Daoy (cell line): ENCODE measurements at places on chromosomes 3 and 15. TPM values are rescaled to one million over a fixed set of nuclear protein-coding genes. Genes with fewer than 3 reads are reported as not detected.

DNA sequence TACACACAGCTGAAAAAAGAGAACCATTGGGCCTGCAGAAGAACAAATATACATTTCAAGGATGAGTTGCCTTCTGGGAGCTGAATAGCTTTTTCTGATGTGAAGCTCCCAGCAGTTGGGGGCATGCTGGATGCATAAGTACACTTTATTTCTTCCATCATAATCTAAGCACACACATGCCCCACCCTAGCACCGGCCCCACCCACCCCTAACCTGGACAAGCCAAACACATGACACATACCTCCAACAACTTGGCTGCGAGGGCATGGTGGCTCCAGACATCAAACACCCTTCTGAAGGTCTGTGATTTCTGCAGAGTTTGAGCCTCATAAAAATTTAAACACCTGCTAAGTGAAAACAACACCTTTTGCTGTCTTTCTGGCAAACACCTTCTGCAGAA, 307.2 kb upstream of the TRIM42 start:
- DNase-seq = no peak

HACD2 gene
- 23.1 and 26.7 TPM in 2 replicates for total RNA-seq

- DNase-seq = no peak
Observed at GRCh38 chr3:149442043-149442442, 32.5 kb upstream of the TM4SF4 start.

- DNase-seq = no peak
Observed at GRCh38 chr15:84973492-84974460, 7.9 kb upstream of the PDE8A start.

DNA sequence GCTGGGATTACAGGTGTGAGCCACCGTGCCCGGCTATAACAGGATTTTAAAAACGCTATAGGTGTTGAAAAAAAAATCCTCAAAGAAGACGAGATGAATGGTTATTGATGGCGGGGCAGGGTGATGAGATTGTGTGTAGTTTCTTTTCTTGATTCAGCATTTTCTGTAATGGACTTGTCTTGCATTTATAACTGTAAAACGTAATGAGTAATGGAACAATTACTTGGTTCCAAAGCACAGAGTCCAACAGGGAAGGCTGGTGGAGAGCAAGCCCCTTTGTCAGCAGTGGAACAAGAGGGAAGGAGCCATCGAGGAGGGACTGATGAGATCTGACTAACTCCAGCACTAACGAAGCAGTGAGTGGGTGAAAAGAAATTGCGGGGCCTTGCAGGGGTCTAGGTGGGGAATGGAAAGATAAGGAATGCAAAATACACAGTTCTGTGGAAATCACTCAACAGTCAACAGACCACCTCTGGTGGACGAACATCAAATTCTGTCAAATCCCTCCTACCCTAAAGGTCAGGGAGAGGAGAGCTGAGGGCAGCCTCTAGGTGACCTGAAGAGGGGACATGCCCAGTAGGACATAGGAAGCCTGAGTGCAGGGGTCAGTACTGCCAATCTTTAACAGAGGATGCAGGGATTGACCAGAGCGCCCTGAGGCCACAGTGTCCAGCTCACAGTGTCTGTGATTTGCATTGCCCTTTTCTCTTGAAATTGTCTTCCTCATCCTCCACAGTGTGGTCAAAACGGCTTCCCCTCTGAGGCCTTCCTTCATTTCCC, 23.1 kb upstream of the CDCP1 start:
- no peak for DNase-seq

ST8SIA2 gene
- total RNA-seq = 2.9 and 6.4 TPM in 2 replicates

C2CD4B gene
- total RNA-seq = not detected in 2 replicates

UPK1B gene
- total RNA-seq = not detected in 2 replicates

GRCh38 chr15:50558012-50558411, 11.5 kb upstream of the USP50 start:
- no peak for DNase-seq

DNA sequence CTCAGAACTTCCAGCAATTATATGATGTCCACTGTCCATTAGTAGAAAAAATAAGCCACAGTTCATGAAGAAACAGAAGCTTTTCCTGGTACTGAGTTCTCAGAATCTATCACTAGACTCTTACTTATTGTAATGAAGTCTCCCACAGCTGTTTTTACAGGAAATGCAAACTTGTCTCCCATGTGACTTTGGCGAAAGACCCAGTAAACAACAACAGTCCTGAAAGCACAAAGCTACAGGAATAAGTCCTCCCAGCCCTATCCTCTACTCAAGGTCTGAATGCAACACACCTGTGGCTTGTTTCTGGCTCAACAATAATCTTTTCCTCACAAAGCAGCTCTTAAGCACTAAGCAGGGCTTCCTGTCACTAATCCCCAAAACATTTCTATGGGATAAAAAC, 55.9 kb downstream of the EOMES start:
- no peak for DNase-seq
